ENCODE measurements at places on chromosomes 12 and 14.

GRCh38 chr12:85448548-85449139 lies 168.6 kb downstream of the ALX1 start:
- DNase-seq: no peak

GRCh38 chr14:89308232-89308959 lies 108.6 kb downstream of the FOXN3 start:
- DNase-seq: no peak

GRCh38 chr12:6923851-6924250 lies 3.9 kb upstream of the ATN1 start:
- no peak for DNase-seq

- no peak for DNase-seq
Observed at GRCh38 chr14:39212034-39212433, 21.7 kb upstream of the MIA2 start.

- DNase-seq: no peak
Observed at GRCh38 chr12:132276066-132276826, 53.1 kb downstream of the GALNT9 start.

DNA sequence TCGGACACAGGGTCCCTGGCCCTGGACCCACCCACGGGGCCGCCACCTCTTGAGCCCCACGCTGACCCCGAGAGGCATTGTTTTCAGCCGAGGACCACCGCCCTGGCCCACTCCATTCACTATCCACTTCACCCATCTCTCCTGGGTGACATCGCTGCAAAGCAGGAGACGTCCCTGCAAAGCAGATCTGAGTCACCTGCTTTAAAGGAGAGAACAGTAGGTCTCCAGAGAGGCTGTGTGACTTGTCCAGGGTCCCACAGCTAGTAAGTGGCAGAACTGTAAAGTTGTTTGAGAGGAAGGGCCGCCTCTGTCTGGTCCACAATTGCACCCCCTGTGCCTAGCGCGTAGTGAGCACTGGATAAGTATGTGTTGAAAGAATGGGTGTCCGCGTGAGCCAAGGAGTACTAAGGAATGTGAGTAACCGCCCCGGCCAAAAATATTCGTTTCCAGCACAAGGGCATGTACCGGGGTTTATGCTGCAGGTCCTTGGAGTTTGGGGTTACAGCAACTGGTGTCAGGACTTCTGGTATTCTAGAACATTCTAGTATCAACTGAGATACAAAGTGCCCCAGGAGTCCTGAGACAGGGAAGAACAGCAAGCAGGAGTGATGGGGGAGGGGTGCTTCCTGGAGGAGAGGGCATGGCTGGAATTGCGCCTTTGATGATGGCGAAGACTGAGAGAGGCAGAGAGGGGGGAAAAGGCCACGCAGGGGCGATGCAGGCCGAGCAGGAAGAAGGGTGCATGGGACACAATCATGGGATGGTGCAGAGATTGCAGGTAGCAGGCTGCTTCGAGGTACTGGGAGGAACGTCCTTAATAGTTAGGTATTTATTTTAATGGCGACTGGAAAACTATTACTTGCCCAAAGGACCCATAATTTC lies 91.1 kb downstream of the SCARB1 start:
- no peak for DNase-seq

All from stimulated activated CD8-positive, alpha-beta memory T cell treated with anti-CD3 and anti-CD28 coated beads, Interleukin-7, amount 100 ng/mL, for 48 hours (primary cell).